ENCODE measurements at places on chromosomes 3 and 15.
A peak's percentile ranks its signal among the peaks of the same experiment; 100 is the strongest.

DNA sequence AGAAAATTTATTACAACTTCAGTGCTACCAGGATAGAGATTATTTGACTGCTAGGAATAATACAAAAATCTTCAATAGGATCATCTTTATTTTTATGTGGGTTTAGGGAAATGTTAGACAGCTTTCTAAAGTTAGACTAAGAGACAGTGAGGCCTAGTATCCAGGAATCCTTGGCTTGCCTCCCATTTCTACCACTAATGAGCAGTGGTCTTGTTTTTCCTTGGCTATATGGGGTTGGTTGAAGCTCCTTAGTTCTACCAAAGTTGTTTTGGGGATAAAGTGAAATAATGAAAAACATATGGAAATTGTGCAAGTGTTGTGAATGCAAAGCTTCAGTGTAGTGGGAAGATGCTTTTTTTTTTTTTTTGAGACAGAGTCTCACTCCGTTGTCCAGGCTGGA lies 16.8 kb downstream of the AP4E1 start:
- H3K27me3 ChIP-seq = no peaks in the 10 kb centered on the region
- H3K27ac ChIP-seq = no peak overlapping the region
- no peak for DNase-seq

DNA sequence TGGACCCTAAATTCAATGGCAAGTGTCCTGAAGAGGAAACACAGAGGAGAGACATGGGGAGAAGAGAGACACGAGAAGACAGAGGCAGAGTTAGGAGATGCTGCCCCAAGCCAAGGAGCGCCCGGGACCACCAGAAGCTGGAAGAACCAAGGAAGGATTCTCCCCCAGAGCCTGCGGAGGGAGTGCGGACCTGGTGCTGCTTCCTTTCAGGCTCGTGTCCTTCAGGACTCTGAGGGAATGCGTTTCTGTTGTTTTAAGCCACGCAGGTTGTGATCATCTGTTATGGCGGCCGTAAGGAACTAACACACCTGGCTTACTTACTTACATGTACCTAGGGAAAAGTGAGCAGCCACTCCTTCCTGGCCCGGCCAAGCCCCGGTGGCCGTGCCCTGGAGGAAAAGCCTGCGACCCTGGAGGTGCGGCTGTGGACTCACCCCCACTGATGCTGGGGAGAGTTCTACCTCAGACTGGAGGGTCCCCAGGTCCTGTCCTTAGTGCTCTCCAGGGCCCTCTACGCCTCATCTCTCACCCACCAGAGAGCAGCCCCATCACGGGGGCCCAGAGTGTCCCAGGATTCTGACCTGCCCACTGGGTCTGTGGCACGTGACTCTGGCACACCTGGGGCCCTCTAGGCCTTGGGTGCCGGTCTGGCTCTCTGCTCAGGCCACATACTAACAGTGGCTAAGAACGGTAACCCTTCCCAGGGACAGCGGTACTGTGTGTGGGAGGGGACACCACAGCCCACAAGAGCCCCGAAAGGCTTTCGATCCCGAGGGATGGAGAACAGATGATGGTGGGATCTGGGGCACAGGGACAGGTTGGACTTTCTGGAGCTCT lies 61.8 kb downstream of the ITGA11 start:
- no peak for DNase-seq
- no peaks in the 10 kb centered on the region for H3K36me3 ChIP-seq
- no peaks in the 10 kb centered on the region for H3K4me1 ChIP-seq
- no peak overlapping the region for H3K4me3 ChIP-seq
- no peak overlapping the region for H3K27ac ChIP-seq
- no peaks in the 10 kb centered on the region for H3K27me3 ChIP-seq

GRCh38 chr15:60795471-60795870 lies 316.5 kb upstream of the ICE2 start:
- H3K4me3 ChIP-seq = no peak overlapping the region
- no peak overlapping the region for H3K27ac ChIP-seq
- no peak for DNase-seq
- no peaks in the 10 kb centered on the region for H3K36me3 ChIP-seq
- peaks cover 11% of the 10 kb centered on the region for H3K4me1 ChIP-seq

DNA sequence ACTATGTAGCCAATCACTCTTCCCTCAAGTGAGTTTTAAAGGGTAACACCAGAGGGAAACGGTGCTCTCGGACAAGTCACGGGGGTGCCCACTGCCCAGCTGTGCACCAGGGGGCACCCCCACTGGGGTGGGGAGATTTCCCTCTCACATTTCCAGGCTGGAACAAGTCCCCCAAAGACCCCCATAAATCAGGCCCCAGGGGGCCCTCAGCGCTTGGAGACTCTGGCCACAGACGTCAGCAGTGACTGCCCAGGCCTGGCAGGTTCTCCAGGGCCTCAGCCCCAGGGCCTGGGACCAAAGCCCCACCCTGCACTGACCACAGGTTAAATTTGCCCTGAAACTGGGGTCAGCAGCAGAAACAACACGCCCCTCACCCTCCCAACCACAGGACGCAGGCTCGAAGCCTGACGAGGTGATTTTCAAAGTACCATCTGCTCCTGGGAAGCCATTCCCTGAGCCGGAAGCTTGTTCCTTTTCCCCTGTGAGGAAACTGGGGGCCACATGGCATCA lies 17.0 kb downstream of the XXYLT1 start:
- peaks cover 63% of the 10 kb centered on the region for H3K4me1 ChIP-seq
- DNase-seq = no peak
- H3K36me3 ChIP-seq = no peaks in the 10 kb centered on the region
- no peak overlapping the region for H3K4me3 ChIP-seq
- peak overlapping the region; percentile 92 for H3K27ac ChIP-seq

- DNase-seq = no peak
- no peak overlapping the region for H3K27ac ChIP-seq
- H3K27me3 ChIP-seq = no peaks in the 10 kb centered on the region
- H3K36me3 ChIP-seq = no peaks in the 10 kb centered on the region
- H3K4me3 ChIP-seq = no peak overlapping the region
Measured at GRCh38 chr15:86362555-86362954, 282.9 kb downstream of the AGBL1 start.

- no peak overlapping the region for H3K4me3 ChIP-seq
- peaks cover 5% of the 10 kb centered on the region for H3K4me1 ChIP-seq
- peak; percentile 93 for DNase-seq
- H3K36me3 ChIP-seq = no peaks in the 10 kb centered on the region
Measured at GRCh38 chr3:89488800-89489580, 381.6 kb downstream of the EPHA3 start.

DNA sequence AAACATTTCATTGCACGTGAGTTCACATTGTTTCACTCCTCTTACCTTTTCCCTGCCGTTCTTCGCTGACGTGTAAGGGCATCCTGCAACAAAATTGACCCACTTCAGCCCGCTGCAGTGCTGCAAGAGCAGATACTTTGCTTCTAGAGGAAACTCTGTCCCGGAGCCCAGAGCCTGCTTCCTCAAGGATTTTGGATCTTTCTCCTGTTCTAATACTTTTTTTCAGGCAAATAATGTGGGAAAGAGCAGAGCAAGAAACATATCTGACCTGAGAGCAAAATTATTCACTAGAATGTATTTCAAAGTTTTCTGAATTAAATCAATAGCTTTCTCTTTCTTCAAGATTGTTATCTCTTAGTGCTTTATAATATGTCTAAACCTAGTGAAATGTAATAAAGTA lies 303.9 kb downstream of the AGBL1 start:
- no peak for DNase-seq
- no peak overlapping the region for H3K4me3 ChIP-seq
- H3K4me1 ChIP-seq = no peaks in the 10 kb centered on the region
- no peaks in the 10 kb centered on the region for H3K36me3 ChIP-seq
- no peaks in the 10 kb centered on the region for H3K27me3 ChIP-seq

DNA sequence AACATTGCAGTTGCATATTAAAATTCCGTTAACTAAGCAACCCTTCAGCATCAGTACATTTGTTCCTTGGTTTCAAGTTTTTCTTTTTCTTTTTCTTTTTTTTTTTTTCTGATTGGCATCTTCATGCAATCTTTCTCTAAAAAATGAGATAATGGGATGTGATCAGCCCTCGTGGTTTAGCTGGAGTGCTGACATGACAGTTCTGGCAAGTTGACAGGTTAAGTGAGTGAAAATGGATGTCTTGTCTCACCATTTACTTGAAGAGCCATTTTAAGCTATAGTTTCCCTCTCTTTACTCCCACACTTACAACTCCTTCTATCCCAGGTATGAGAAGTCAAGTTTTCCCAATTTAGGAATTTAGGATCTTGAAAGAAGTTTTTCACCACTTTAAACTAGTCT lies 495.2 kb downstream of the ROBO2 start:
- no peak overlapping the region for H3K4me3 ChIP-seq
- peaks cover 6% of the 10 kb centered on the region for H3K4me1 ChIP-seq
- no peak for DNase-seq
- H3K36me3 ChIP-seq = no peaks in the 10 kb centered on the region
- H3K27me3 ChIP-seq = no peaks in the 10 kb centered on the region
- H3K27ac ChIP-seq = no peak overlapping the region

DNA sequence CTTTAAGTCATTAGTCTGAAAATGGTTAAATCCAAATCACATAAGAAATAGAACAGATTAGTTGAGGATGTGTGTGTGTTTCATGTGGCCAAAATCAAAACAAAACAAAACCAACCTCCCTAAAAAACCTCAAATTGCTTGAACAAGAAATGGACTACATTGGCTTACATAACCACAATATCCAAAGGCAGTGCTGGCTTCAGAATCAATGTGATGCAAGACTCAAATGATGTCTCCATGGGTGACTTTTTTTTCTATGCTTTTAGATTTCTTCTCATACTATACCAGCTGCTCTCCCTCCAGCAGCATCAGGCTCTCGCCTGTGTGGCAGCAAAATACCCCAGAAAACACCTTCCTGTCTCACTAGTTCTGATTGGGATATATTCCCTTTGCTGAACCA lies 36.0 kb upstream of the CMTM8 start:
- no peaks in the 10 kb centered on the region for H3K4me1 ChIP-seq
- no peaks in the 10 kb centered on the region for H3K27me3 ChIP-seq
- H3K4me3 ChIP-seq = no peak overlapping the region
- no peak for DNase-seq
